Stimulated activated CD8-positive, alpha-beta memory T cell treated with anti-CD3 and anti-CD28 coated beads, Interleukin-2, amount 100 ng/mL, for 1 hour (primary cell): ENCODE measurements at places on chromosomes 4 and X.

GRCh38 chr4:43244688-43245382 lies 352.3 kb downstream of the GRXCR1 start:
- no peak for DNase-seq

DNA sequence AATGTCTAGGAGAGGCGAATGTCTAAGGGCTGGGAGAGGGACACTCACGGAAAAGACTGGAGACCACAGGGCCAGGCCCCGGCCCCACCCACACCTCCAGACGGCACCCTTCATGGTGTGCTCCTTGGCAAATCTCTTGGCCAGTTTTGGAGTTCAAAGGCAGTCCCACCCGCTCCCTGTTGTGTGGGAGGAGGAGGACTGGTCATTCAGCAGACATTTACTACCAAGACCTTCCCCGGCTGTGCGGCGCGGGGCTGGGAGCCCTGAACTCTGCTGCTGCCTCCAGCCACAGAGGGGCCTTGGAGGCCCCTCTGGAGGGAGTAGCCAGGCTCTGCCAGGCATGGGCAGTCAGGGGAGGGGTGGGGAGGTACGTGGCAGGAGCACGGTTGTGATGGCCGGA lies 8.7 kb upstream of the TBC1D14 start:
- no peak for DNase-seq

- no peak for DNase-seq
These were observed 226.6 kb downstream of the NSUN7 start for GRCh38 chr4:40976343-40976742.

- no peak for DNase-seq
These were observed 330.1 kb downstream of the BMPR1B start for GRCh38 chr4:95087657-95088455.

DNA sequence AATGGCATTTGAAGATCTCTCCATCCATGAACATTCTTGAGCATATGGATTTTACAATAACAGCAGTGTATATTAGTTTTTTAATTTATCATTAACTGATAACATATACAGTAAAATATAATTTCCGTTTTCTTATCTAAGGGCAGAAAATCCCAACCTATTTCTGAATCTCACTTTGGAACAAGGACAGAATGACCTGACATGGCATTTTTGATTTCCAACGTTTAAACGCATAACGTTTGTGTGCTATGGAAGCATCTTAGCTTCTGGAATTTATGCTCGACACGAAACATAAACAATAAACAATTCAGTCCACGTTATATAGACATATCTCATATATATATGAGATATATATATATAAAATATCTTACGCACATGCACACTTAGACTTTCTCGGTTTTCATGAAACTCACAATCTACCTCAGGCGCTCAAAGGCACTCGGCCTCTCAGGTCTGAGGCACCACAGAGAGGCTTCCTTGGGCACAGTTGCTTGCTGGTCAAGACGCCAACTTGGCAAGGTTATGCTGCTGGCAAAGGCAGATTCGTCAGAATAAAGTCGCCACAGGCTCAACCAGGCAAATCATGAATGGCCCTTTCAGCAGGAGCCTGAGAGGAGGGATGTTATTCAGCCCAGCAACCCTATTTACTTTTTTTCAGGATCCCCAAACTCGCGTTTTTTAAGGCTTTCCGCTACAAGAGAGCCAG lies 1.0 kb upstream of the UGT8 start:
- DNase-seq, result no peak
